ENCODE measurements at places on chromosomes 3 and 15.

DNA sequence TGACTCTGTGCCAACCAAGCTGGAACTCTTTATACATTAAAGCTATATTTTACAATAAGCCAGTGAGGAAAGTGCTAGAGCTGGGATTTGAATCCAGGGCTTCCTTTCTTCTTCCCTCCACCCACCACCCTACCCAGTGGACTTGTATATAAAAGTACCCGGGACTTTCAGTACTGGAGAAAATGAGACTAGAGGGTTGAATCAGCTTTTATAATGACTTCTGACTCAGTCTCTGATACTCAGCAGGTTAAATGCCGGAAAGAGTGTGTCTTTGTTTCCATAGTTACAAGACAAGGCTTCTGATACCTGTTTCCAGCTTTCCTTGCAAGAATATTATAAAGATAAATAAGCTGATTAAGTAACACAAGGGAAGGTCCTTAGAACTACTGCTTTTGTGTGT is 80.9 kb downstream of the FRMD4B start:
- DNase-seq: no peak

DNA sequence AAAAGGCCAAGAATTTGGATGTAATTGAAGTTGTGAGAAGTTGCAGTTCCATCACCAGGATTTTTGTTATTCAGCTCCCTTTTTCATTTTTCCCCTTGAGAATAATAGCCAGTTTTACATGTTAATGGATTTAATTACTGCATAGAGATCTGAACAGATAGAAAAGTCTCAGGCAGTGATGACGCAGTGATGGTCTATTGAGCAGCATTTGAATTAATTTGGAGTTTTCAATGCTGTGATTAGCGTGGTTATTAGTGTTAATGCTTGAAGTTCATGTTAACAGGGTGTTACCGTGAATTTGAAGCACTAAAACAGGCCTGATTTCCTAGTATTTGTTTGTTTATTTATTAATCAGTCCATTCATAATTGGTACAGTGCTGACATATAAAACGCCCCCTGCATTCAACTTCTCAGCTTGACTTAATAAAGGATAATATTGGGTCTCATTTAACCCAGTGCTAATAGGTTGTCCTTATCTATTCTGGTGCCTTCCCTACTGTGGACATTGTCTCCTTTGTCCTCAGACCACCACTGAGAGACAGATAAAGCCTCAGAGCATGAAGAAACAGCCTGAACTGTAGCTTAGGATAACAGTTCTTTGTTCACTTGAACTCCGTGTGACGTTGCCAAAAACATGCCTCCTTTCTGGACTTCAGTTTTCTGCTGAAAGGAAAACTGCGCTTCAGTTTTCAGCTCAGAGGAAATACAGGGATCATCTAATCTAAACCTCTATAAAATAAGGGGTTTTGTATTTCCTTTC is 82.4 kb downstream of the RTP4 start:
- DNase-seq: no peak

DNA sequence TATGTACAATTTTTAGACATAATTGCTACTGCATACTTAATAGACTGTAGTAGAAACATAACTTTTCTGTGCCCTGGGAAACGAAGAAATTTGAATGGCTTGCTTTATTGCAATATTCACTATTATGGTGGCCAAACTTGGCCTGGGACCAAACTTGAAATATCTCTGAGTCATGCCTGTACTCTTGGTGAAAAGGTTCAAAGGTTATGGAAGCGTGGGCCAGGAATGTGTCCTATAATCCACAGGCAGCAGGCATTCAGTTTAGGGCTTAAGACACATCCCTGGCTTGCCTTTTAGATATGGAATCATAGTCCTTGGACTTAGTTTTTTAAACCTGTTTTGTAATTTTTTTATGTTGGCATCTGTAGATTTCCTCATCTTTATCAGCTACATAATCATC is 124.3 kb downstream of the LRIG1 start:
- DNase-seq: no peak

GRCh38 chr3:187763850-187764648 is 18.8 kb upstream of the BCL6 start:
- no peak for DNase-seq

DNA sequence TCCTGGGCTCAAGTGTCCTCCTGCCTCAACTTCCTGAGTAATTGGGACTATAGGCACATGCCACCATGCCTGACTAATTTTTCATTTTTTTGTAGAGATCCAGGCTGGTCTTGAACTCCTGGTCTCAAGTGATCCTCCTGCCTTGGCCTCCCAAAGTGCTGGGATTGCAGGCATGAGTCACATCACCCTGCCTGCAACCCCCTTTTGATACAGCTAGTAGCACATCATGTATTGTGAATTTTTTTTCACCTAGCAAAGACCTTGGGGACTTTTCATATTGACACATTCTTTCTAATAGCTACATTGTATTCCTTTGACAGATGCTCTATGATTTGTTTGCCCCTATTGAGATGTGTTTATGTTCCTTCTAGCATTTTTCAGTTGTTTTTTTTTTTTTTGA is 14.2 kb downstream of the IRAK2 start:
- DNase-seq: no peak

GRCh38 chr15:92960996-92961681 is 61.0 kb downstream of the CHD2 start:
- DNase-seq: no peak

- no peak for DNase-seq
These were observed 284.6 kb upstream of the RARB start for GRCh38 chr3:25143356-25144025.

DNA sequence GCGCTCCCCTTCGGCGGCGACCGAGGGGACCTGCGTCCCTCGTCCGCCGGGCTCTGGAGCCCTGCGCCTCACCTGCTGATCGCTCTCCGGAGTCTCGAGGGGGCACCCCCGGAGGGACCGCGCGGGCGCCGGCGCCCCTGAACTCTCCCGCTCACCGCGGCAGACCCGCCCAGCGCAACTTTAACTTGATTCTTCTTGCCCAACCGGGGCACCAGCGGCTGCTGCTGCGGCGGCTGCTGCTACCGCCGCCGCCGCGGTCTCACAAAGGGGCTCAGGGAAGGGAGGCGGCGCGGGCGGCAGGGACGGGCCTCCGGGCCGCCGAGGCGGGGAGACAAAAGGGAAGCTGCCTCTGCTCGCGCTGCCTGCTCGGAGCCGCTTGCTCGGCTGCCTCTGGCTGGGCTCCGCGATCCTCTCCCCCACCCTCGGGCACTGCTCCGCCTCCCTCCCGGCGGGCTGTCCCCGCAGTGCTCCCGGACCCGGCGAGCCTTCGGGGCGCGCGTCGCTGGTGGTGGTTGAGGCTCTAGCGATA is at the start of gene PPM1L:
PPM1L (plus strand) TSS at position 456 of the 529 bp plus-strand sequence.
- DNase-seq: peak; percentile 21

DNA sequence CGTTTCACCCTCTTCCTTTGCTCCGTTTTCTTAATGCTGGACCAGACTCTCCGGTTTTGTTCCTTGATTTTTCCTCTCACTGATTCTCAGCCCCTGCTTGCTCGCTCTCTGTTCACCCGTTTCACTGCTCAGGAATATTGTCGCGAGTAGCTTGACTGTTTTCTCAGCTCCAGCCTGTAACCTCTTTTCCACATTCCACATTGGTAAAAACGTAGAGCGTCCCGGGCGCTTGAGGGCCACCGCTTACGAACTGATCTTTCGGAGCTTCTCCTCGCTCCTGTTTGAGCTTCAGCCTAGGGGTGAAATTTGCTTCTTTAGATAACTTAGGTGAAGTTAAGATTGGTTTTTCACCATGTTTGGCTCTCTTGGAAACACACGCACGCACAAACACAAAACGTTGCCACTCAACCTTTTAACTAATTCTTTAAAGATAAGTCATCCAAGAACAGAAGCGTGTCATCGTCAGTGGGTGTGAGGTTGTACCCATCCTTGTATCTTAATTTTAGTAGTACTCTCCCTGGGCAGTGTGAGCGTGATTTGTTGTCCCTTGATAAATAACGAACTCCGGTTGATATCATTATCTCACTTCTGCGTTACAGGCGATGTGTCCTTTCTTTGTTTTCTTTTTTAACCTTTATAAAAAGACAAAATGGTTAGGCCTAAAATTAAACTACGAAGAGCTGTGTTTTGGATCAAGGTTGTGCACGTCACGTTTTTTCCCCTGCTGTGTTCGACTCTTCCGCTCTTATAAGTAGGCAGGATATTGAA is 1.0 kb downstream of the PAK2 start:
- DNase-seq: no peak

DNA sequence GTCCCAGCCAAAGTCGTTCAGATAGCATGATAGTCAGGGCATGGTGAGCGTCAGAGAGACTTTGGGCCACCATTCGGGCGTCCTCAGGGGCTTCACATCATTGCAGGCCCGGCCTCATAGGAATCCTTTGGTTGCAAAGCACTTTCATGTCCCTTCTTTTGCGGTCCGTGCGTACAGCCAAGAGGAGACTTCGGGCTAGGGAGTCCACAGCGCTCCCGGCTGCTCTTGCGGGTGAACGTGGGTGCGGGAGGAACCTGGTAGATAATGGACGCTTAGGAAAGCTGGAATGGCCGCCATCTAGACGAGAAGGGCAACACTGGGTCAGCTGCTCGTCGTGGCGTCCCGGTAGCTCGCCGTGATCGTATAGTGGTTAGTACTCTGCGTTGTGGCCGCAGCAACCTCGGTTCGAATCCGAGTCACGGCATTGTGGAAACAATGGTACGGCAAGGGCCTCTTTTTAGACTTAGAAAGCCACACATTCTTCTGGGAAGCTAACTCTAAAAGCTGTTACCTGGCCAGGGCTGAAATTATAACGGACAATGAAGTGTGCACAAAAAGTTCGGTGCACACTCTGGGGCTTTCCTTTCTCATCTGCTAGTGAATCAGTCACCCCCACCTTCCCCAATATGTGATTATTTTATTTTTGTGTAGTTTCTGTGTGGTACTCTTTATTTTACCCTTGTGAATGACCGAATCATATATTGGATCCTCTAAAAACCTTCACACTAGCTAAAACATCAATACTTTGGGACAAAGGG is 13.2 kb upstream of the SHF start:
- DNase-seq: peak; percentile 76

GRCh38 chr3:162525066-162525742 is 1028.6 kb downstream of the OTOL1 start:
- no peak for DNase-seq

DNA sequence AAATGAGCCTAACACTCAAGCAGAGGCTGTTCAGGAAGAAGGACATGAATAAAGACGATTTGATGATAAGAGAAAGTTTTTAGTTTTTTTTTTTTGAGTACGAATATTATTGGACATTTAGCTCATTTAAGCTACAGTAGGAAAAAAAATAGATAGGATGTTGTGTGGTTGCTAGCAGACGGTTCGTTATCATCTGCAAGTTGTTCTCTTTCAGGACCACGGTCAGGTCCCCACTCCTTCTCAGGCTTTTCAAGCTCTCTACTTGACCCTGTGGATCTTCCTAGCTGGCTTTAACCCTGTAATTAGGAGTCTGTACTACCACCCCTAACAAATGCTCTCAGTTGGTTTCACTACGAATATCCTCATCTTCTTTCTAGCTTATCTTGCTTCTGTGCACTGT is 1.1 kb downstream of the KCNH8 start:
- DNase-seq: no peak

DNA sequence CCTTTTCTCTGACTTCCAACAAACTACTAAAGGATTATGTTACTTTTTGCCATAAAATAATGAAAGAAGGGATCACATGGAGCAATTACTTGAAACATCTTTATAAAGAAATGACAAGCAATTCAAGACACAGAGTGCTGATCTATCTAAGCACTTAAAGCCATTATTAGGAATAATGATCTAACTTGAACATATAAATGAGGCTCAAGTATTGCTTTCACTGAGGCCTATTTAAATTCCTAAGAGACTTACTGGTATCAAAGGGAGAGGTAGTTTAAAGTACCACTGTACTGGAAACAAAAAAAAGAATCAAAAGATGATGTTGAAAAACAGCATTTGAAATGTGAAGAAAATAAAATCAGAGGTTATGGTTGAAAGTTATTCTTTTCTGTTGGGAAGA is 375.5 kb downstream of the PLCL2 start:
- no peak for DNase-seq

GRCh38 chr15:78139578-78139977 is 8.3 kb upstream of the CIB2 start:
- no peak for DNase-seq

GRCh38 chr15:40695469-40695890 is 506 bp downstream of the RAD51 start:
- DNase-seq: no peak

DNA sequence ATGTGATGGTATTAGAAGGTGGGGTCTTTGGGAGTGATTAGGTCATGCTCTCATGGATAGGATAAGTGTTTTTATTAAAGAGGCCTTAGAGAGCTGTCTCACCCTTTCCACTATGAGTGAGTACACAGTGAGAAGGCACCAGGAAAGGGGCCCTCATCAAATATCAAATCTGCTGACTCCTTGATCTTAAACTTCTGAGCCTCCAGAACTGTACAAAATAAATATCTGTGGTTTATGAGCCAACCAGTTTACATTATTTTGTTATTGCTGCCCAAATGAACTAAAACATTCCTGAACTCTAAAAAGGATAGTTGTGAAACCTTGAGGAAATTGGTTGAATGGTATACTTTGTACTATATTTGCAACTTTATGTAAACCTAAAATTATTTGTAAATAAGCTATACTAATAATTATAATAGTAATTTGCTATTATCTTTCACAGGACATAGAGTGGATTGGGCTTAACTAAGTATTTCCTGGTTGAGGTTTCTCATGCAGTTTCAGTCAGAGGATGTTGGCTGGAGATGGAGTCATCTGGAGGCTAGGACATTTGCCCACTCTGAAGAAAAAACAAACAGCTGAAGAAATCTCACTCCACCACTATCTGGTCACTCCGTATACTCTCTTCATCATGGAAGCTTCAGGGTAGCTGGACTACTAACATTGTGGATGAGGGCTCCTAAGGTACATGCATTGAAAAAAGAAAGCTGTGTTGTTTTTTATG is 1068.6 kb upstream of the CADM2 start:
- DNase-seq: no peak

GRCh38 chr3:54122324-54123002 is at the start of gene CACNA2D3:
Gene CACNA2D3, plus strand, starts transcription at chr3:54122552.
- DNase-seq: no peak

Data from stimulated activated CD4-positive, alpha-beta T cell treated with anti-CD3 and anti-CD28 coated beads, Interleukin-15, amount 100 ng/mL, for 1 hour (primary cell).